ENCODE measurements at places on chromosomes 6 and 20. TPM values are rescaled to one million over a fixed set of nuclear protein-coding genes. Genes with fewer than 3 reads are reported as not detected.

Gene SNPH
- 12.8 TPM for total RNA-seq

Gene DZANK1
- 3.6 TPM for total RNA-seq

GRCh38 chr6:21409231-21409630, 184.3 kb upstream of the SOX4 start:
- DNase-seq: no peak

DNA sequence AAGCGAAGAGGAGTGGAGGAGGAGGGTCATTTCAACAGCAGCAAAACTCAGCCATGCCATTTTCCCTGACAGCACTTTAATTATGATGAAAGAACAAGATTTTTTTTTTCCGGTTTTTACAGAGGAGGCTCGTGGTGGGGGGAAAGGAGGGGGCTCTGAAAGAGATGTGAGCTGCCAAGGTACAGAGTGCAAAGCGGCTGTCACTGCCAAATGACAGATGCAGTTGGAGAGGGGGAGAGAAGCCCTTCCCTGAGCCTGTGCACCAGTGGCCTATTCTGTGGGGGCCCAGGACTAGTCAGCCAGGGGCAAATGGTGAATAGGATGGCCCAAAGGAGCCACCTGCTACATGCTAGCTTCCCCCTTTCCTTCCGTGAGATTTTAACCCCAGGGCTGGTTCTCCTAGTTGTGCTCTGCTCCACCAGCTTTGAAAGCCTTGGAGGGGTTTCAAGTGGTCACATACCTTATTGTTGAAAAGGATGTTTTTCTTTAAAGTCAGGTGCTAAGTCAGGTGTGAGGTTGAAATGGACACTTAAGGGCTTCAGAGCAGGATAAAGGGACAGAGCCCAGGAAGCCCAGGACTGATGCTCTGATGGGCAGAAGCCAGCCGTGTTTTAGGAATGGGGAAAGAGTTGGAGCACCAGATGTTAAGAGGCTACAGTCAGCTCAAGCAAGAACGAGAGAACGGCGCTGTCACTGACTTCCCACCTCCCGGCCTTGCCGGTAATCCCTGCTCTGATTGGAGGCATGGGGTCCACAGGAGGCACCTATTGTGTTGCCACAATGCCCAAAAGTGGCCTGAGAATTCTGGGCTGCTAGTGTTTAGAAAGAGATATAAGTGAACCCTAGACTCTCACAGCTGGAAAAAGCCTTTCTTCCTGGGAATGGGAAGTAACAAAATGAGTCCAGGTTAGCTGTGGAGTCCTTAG, 24.8 kb downstream of the GNAS start:
- no peak for DNase-seq

DNA sequence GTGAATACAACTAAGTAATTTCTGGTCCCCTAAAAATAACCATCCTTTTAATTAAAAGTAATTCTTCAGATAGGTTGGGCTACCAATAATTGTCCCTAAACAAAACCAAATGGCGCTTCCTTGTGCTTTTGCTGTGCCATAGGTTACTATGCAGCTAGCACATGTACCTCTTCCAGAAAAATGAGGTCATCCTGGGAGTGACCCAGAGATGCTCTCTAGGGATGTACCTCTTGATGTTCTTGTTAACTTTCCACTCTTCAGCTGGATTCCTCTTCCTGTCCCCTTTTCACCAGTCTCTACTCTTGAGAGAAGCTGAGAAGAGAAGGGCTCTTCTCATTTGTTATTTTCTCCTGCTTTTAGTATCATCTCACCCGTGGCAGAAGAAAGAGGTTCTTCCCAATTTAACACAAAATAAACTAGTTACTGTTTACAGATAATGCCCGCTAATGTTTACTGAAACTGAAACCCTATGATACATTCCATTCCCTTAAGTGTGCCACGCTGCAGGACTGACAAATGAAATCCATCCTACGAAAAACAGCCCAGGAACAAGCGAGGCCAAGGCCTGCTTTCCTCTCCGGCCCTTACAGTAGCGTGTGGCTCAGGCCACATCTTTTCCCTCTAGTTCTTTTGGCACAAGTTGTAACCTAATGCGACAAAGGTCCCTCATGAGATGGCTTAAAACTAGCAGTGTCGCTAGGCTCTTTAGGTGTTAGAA, 24.2 kb downstream of the MRS2 start:
- DNase-seq: no peak

DNA sequence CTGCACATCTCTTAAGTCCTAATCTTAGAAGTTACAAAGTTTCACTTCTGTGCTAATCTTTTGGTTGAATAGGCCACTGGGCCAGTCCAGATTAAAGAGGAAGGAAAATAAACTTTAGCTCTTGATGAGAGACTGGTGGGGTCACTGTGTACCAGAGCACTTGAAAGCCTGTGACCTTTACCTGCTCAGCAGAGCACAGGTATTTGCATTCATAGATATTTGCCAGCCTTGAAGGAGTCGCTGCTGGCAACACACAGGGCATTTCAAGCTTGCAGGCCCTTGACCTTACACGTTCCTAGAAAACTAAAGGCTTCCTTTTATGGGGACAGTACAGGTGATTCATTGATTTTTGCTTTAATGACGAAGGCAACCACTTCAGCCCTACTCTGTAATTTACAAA, 108.4 kb upstream of the SLC22A23 start:
- DNase-seq: no peak

Gene OOEP
- not detected for total RNA-seq

DNA sequence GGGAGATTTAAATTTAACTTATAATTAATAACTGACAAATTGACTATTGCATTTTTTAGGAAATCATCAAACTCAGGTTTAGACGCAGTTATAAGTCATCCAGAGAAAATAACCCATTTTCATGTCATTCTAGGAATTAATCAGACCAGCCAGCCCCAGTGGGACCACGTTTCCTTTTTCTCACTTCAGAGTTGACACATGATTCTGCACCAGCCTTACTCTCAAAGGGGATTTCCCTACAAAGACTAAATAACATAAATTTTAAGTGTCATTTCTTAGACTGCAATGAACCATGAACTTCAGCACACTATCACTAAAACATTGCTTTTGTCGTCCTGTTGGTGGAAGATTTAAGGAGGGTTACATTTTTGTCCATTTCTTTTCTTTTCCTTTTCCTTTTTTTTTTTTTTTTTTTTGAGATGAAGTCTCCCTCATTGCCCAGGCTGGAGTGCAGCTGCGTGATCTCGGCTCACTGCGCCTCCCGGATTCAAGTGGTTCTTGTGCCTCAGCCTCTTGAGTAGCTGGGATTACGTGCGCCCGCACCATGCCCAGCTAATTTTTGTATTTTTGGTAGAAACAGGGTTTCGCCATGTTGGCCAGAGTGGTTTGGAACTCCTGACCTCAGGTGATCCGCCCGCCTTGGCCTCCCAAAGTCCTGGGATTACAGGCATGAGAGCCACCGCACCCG, 3.6 kb downstream of the IPCEF1 start:
- no peak for DNase-seq

Gene IP6K3
- 0.27 TPM for total RNA-seq

Gene STX11
- 1.2 TPM for total RNA-seq

Gene DLK2
- 6.2 TPM for total RNA-seq

Measured in cerebellum (tissue), 4 donors.